ENCODE measurements at places on chromosomes 2 and 18.

DNA sequence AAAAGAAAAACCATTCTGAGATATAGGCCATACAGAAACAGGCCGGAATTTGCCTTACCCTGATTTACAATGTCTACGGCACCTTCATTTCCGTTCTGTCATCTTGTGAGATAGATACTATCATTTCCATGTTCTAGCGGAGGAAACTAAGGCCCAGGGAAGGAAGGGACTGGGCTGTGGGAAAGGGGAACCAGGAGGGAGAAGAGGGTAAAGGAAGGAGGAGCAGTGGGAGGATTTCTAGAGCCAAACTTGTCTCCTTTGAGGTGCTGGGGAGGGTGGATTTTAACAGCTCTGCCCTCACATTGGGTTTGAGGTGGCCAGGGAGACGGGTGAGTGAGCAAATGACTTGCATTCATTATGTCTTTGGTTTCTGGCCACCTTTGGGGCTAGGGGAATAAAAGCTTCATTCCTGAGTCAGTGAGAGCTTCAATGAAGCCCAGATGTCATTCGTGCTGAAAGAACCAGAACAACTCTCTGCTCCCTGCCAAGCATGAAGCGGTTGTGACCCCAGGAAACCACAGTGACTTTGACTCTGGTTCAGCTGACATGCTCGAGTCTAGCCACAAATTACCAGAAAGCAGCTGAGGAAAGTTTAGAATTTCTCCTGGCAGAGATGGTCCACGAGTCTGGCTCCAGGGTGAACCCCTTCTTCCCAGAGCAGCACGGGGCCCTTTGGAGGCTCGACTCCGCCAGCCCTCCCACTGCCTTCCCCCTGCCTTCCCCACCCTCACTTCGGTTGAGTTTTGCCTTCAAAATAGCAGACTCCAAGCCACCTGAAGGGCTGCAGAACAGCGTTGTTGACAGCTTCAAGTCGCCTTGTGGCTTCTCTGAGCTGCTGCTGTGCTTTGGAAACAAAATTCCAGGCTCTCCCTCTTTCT, 3.8 kb downstream of the ACTG2 start:
- peak; percentile 20 for DNase-seq

GRCh38 chr2:24334245-24334633, 26.1 kb downstream of the ITSN2 start:
- DNase-seq: no peak

DNA sequence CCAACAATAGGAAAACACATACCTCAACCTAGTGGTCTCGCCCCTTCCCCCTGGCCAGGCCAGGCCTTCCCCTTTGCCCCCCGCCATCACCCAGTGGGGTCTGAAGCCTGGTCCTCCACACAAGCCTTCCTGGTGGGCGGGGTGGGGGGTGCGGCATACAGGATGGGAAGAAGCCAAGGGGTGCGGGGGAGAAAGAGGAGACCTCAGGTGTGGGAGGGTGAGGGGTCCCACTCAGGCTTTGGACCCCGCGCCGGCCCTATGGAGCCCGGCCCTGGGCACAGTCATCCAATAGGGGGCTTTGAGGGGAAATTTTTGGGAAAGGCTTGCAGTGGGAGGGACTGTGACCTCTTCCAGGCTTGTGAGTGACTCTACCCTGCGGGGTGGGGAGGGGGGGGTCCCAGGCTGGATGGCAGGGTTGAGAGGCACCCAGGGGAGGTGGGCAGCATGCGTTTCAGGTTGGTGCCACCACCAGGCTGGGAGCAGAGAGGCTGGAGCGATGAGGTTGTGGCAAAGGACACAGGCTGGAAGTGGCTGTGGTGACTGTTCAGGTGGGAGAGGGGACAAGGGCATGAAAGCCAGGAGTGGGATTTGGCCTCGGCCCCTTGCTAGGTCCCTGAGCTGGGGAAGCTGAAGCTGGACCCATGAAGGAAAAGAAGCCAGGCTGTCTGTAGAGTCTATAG, 1.3 kb downstream of the SLC66A3 start:
- no peak for DNase-seq

DNA sequence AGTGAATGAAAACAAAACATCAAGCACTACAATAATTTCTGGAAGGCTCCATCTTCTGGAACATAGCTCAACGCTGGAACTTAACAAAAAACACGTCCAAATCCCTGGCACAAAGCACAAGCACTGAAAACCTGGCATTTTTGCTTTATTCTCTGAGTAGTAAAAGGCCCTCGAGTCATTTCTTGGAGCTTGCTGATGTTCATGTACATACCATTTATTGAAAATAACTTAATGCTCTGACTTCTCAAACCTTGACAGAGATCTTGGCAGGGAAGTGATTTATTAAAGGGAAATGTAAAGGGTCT, 76.5 kb upstream of the STK17B start:
- no peak for DNase-seq

DNA sequence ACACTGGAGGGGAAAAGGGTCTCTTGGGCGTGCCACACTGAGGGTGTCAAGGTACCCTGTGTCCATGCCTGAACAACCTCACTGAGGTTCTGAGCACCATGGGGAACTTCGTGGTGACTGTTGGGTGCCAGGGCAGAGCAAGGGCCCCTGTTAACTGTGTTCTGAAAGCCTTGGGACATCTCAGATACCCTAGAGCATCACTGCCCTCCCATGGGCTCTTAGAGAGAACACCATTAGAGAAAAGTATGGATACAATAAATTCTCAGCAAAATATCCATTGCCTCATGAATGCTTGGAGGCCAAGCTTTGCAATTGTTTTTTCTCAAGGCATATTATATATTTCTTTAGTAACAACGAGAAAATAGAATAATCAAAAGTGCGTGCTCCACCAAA, 488.5 kb upstream of the NRP2 start:
- no peak for DNase-seq
